ENCODE measurements at places on chromosomes 2 and 18.

DNA sequence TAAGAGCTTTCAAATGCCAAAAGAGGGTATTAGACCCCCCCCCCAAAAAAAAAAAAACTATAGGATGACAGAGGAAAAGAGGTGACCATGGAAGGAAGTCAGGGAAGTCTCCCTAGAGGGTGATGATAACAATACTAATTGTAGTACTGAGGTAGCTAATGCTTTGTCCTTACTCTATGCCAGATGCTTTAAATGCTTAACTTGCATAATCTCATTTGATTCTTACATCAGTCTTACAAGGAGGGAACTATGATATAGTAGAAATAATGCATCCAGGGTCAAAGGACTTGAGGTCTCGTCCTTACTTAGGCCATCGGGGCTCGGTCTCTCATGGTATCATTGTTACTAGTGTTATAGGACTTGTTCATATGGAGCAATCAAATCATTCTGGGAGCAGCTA is 9.1 kb downstream of the IDH1 start:
- no peak for DNase-seq

- DNase-seq = no peak
These were observed 44.5 kb downstream of the PDIA6 start for GRCh38 chr2:10768063-10768507.

GRCh38 chr2:194363295-194363694 is 1293.7 kb upstream of the SLC39A10 start:
- DNase-seq = no peak

- DNase-seq = no peak
These were observed 33.0 kb upstream of the RPL37A start for GRCh38 chr2:216465579-216466195.

DNA sequence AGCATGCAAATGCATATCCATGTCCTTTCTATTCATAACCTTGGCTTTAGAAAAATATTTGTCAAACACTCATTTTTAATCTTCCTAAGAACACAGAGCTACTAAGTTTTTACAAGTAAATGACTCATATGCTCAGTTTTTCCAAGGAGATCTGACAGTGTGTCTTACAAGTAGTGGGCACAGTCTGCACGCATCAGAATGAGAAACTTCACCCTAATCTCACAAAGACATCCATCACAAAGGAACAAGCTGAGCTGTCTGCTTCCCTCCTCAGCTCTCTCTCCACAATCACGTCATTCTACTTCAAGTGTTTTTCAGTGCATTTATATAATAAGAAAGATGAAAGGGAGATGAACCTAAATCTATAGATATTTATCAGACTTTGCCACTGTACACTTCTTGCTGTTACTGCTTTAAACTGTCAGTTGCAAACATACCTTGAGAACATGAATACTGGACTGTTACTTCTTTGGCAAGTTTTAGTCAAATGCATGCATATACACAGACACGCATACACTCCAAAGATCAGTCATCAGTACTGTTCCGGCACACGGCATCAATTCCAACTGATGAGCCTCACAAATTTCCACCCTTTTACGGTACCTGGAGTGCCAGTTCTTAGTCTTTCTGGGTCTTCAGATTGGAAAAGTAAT is 75.7 kb downstream of the RBMS1 start:
- DNase-seq = peak; percentile 66

- DNase-seq = no peak
These were observed 94.0 kb downstream of the NDUFA10 start for GRCh38 chr2:239930871-239931771.

- DNase-seq = no peak
These were observed 135.9 kb upstream of the SIX3 start for GRCh38 chr2:44805401-44806235.

DNA sequence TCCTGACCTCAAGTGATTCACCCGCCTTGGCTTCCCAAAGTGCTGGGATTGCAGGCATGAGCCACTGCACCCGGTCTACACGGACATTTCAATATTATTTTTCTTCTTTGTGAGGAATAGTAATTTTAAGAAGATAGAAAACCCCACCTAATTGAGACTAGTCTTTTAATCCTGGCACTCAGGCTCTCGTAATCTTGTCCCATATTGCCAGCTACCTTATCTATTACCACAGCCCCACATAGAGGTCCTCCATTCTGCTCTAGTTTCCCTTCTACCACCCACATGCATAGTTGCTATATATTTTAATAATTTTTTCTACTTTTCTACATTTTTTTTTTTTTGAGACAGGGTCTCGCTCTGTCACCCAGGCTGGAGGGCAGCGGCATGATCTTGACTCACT is 9.5 kb upstream of the USP14 start:
- no peak for DNase-seq

- no peak for DNase-seq
These were observed 89.1 kb upstream of the NEDD4L start for GRCh38 chr18:57954935-57955334.

DNA sequence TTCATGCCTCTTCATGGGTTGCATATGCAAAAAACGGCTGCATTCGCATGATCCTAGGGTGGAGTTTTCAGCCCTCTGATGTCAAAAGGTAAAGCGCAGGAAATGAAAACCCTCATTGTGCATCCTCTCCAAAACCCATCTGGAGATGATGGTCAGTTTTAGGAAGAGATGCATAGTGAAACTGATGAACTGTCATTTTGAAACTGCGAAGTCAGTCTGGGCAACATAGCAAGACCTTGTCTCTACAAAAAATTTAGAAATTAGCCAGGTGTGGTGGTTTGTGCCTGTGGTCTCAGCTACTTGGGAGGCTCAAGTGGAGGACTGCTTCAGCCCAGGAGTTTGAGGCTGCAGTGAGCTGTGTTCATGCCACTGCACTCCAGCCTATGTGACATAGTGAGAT is 2.5 kb upstream of the TTLL4 start:
- DNase-seq = peak; percentile 70

GRCh38 chr2:30710461-30710860 is 96.8 kb downstream of the CAPN13 start:
- DNase-seq = no peak

DNA sequence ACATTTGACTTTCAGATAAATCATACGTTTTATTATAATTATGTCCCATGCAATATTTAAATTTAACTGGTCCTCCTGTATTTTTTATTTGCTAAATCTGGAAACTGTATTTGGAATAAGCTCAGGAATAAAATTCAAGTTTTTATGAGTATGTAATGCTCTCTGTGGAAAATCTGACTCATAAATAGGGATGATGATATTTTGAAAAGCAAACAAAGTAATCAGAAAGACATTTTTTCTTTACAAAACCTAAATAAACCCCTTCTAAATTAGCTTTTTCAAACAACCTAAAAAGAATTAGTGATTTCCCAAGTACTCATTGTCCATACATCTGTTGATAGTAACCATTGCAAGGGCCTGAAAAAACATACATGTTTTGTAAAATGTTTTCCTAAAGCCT is 41.1 kb downstream of the ASB1 start:
- DNase-seq = no peak

DNA sequence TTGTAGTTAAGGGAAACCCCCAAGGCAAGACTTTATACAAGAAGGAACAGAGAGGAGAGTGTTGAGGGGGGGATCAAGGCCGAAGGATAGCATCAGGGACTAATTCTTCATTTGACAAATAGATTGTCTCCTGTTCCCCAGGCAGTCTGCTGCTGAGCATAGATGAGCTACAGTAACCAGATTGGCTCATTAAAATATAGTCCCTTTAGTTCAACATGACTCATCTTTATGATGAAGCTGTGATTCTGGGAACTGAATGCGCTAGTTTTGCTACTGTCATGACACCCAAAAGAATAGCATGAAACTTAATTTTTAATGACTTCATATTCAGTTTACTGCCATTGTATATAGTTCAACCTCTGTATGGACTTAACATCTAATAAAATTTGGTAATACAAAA is 35.5 kb downstream of the TMEFF2 start:
- DNase-seq = peak; percentile 4

DNA sequence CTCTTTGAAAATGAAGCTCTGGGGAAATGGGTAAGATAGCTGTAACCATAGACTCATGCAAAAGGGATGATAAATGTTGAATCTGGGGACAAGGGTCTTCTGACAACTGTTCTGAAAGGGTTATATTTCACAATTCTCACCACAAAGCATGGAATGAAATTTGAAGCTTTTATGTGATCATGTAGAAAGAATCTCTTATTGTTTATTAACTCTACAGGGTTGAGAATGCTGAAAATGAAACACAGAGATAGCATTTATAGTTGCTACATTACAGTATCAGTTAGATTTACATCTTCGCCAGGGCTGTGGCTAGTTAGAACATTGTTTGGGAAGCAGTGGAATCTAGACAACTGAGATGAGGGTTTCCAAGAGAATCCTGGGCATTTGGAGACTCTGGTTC is 97.4 kb upstream of the LHCGR start:
- no peak for DNase-seq

GRCh38 chr2:231299267-231299666 is 96.2 kb upstream of the B3GNT7 start:
- DNase-seq = no peak

- no peak for DNase-seq
These were observed 7.6 kb downstream of the AMER3 start for GRCh38 chr2:130762910-130763385.
